Activated naive CD8-positive, alpha-beta T cell treated with anti-CD3 and anti-CD28 coated beads for 36 hours (primary cell): ENCODE measurements at places on chromosomes 1 and 21. TPM values are rescaled to one million over a fixed set of nuclear protein-coding genes. Genes with fewer than 3 reads are reported as not detected.

GRCh38 chr1:219476116-219476515, 136.8 kb downstream of the ZC3H11B start:
- DNase-seq, result no peak

- no peak for DNase-seq
Measured at GRCh38 chr1:95364546-95364945, 130.5 kb downstream of the RWDD3 start.

DNA sequence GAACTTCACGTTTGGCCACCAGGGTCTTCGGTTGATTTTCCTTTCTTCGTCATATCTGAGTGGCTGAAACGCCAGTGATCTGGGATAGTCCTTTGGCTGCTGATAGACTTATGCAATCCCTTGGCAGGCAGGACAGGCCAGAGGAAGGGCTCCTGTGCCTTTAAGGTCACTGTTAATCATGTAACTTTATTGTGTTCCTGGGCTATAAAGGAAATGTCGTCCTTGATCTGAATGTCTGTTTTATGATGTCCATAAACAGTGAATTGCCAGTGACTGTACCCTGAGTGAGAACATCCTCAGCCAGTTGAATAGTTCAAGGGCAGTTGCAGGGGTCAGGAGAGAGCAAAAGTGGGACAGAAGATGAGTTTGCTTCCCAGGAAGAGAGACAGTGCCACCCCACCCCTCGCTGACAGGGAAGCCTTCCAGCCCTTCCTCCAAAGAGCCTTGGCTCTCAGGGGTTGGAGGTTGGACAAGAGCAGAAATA, 68.0 kb downstream of the PDE9A start:
- no peak for DNase-seq

OR2T1 gene
- total RNA-seq, result not detected

ANKRD35 gene
- total RNA-seq, result 0.58 TPM

DNA sequence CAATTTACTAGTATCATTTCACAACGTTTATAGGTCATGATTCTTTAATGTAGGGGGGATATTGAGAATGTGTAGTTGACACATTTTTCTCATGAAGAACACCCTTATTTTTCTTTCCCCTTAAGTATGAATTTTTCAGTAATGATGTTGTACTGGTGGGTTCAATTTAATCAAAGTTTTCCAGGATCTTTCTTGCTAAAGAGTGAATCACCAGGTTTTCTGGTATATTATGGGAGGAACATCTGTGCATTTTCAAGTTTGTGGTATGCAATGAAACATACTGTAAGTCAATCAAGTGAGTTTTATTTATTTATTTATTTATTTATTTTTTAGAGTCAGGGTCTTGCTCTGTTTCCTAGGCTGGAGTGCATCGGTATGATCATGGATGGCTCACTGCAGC, 221.2 kb upstream of the PTGFR start:
- DNase-seq, result no peak

TTC22 gene
- 4.8 TPM for total RNA-seq

- no peak for DNase-seq
Measured at GRCh38 chr1:155474146-155474545, 88.5 kb downstream of the ASH1L start.

DNA sequence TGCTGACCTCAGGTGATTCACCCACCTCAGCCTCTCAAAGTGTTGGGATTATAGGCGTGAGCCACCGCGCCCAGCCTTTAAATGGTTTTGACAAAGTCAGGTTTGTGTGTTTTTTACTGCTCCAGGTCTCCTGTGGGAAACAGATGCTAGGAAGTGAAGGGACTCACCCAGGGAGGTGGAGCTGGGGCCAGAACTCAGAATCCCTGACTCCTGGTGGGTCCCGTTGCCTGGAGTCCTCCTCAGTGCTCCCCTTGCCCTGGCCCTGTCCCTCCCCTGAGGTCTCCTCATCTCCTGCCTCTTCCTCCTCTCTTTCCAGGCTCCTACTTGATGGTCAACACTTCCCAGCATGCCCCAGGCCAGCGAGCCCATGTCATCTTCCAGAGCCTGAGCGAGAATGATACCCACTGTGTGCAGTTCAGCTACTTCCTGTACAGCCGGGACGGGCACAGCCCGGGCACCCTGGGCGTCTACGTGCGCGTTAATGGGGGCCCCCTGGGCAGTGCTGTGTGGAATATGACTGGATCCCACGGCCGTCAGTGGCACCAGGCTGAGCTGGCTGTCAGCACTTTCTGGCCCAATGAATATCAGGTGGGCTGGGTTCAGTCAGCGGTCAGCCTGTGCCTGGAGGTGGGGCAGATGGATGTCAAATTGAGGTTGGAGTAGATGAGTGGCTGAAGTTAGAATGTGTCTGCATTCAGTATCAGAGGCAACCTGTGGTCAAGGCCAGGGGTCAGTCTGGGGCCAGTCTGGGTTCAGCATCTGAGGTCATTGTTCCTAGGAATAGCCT, 22.1 kb downstream of the PTPRU start:
- no peak for DNase-seq

DNA sequence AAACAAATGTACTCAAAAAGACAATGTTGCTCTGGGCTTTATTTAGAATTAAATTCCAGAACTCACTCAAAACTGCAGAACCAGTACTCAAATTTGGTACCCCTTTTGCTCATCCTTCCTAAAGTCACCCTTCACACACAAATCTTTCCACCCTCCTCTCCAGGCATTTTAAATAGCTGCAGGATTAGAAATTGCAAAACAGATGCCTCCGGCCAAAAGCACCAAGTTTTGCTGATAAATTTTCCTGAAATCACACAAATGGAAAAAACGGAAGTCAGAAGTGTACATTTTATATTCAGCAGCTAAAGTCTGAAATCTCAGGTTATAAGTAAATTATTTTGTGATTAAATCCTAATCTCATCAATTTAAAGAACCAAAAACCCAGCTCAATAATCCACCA, 147.0 kb downstream of the NRIP1 start:
- DNase-seq, result no peak

DNA sequence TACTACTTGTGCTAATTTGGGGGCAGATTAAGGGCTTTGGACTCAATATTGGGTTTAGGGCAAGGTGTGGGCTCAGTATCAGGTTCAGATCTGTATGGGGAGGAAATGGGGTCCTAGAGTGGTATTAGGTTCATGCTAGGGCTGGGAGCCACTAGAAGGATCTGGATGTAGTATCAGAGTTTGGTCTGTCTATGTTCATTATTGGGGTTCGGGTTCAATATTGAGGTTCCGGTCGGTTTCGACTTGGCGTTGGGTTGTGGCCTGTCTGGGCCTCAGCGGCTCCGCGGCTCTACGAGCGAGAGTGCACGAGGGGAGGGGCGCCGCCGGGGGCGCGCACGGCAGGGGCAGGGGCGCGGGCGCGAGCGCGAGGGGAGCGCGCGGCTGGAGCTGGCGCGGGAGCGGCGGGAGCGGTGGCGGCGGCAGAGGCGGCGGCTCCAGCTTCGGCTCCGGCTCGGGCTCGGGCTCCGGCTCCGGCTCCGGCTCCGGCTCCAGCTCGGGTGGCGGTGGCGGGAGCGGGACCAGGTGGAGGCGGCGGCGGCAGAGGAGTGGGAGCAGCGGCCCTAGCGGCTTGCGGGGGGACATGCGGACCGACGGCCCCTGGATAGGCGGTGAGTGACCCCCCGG, at the start of gene PTPRF:
Gene PTPRF (plus strand): TSS at position 401 of the 624 bp plus-strand sequence. CDS start 14,193 bp downstream, outside the sequence.
- DNase-seq, result peak; percentile 51
